Esophagus mucosa (tissue), 1 donor: ENCODE measurements at places on chromosomes 1 and 21. TPM values are rescaled to one million over a fixed set of nuclear protein-coding genes. Genes with fewer than 3 reads are reported as not detected.

Gene PEA15
- 107 TPM for total RNA-seq

GRCh38 chr1:218604217-218604616 is 259.1 kb downstream of the TGFB2 start:
- ATAC-seq, result no peak

Gene PERM1
- total RNA-seq, result not detected

DNA sequence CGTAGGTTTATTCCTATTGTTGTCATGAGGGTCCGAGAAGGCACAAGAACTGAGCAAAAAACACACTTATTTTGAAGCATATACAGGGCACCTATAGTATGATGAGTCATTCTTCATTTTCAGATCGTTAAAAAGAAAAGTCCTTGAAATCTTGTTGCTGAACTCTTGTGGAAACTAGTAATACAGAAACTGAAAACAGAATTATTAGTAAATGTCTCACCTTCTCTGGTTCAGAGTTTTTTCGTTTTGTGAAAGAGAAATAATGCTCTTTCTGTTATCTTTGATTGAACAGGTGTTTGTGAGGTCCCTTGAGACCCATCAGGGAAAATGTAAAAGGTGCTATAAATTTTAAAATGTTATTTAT is 102.0 kb upstream of the COA6 start:
- no peak for ATAC-seq

DNA sequence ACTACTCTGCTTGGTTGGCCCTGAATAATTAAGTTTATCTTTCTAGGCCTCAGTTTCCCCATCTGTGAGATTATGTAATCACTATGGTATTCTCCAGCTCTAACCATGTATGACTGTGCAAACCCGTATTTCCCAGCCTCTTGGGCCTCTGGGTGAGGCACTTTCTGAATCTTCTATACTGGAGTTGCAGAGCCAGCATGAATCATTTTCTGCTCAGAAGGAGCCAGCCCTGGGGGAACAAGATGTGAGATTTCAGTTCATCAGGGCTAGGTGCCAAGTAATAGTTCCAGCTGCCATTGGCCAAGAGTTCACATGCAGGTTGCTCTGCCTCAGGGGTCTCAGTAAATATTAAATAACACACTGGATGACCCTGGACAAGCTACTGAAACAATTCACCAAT is 47.7 kb upstream of the USP24 start:
- ATAC-seq, result peak; percentile 97
